ENCODE measurements at places on chromosomes 5 and 9.

- DNase-seq = no peak
These were observed 22.0 kb downstream of the CCNH start for GRCh38 chr5:87390576-87391199.

DNA sequence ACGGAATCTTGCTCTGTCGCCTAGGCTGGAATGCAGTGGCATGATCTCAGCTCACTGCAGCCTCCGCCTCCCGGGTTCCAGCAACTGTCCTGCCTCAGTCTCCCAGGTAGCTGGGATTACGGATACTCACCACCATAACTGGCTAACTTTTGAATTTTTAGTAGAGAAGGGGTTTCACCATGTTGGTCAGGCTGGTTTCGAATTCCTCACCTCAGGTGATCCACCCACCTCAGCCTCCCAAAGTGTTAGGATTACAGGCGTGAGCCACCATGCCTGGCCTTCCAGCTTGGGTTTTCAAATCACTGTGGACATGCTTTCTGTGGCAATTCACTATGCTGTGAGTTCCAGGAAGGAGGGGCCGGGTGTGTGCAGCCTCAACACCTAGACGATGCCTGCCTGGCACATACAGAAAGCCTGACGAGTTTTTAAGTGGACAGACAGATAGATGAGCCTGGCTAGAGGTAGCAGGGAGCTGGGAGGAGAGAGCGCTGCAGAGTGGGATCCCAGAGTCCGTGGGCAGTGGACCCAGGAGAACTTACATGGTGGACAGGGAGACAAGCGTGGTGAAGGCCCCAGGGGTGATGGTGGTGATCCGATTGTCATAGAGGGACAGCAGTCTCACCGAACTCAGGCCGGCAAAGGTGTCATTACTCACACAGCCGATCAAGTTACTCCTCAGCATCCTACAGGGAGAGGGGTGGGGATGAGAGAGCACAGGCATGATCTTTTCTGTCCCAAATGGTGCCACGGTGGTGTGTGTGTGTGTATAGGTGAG lies 173.4 kb upstream of the PANK3 start:
- DNase-seq = no peak

DNA sequence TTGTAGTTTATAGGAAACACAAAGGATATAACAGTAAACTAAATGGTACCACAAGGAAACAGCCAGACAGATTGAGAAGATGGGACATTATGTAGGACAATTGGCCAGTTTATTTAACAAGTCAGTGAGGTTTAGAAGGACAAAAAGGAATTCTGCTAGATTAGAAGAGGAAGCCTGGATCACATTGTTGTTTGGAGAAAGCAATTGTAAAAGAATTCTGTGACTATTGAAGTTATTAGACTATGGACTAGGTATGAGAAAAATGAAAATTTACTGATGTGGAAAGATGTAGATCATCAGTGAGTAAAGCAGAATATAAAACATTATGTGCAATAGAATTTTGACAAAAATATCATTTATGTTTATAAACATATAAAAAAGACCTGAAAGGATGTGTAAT lies 97.1 kb downstream of the CFAP95 start:
- DNase-seq = no peak

DNA sequence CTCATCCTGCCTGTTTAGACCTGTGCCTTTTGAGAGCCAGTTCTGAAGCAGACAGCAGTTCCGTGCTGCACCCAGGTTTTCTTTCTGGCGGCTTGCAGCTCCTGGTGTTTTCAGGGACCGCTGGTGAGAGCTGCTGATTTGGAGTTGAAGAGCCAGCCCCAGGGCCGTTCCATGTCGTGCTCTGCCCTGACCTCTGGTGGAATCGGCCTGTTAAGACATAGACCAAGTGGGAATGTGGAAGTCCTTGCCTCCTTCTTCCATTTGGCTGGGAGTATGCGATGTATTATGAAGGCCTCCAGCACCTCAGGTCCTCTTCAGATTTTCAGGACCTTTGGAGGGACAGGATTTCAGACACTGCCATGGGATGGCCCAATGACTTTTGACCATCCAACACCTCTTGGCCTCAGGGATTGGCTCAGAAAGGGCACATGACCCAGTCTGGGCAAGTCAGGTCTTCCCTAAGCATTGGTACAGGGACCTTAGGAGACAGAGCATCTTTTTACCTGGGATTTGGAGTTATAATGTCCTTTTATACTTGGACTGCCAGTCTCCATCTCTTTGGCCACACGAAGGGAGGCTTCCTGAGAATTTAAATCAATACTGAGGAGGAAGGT lies 136.1 kb upstream of the CLINT1 start:
- DNase-seq = peak; percentile 36

DNA sequence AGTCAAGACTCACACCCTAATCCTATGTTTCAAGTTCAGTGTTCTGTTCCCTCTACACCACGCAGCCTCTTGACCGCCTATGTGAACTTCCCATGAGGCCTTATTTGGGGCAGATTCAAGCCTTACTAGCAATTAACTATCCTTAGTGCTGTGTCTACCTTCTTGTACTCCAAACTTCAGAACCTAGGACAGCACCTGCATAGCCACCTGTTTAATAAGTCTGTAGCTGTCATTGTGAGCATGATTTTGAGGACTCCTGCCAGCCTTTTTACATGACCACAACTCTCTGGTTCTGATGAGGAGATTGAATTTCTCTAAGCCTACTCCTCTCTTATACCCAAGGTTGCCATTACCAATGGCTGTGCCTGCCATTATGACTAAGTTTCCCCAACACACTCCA lies 50.8 kb upstream of the PCSK1 start:
- DNase-seq = no peak

GRCh38 chr9:121567500-121568342 lies 68.1 kb upstream of the GGTA1 start:
- no peak for DNase-seq

- no peak for DNase-seq
These were observed 19.7 kb downstream of the ZSWIM6 start for GRCh38 chr5:61351733-61352132.

GRCh38 chr5:142900927-142901326 lies 130.8 kb downstream of the ARHGAP26 start:
- DNase-seq = no peak

- peak; percentile 61 for DNase-seq
These were observed 61.3 kb downstream of the ENC1 start for GRCh38 chr5:74579215-74579614.

- no peak for DNase-seq
These were observed 52.9 kb downstream of the CETN3 start for GRCh38 chr5:90356622-90357021.

- no peak for DNase-seq
These were observed 13.0 kb downstream of the CD74 start for GRCh38 chr5:150399524-150400211.

DNA sequence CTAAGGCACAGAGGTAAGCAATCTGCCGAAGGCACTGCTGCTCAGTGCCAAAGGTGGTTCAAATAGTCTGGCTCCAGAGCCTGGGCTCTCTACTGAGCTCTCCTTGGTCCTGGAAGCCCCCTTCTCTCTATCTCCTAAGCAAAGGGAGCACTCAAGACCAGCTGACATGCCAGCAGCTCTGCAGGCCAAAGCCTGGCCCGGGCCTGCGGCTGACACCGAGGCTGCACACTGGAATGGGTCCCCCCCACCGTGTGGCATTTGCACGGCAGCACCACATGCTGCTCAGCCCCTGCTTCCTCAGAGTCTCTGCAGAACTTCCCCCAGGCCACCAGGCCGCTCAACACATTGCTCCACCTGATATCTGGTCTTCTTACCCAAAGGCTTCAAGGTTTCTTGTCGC lies 57.8 kb upstream of the GOLPH3 start:
- DNase-seq = no peak

DNA sequence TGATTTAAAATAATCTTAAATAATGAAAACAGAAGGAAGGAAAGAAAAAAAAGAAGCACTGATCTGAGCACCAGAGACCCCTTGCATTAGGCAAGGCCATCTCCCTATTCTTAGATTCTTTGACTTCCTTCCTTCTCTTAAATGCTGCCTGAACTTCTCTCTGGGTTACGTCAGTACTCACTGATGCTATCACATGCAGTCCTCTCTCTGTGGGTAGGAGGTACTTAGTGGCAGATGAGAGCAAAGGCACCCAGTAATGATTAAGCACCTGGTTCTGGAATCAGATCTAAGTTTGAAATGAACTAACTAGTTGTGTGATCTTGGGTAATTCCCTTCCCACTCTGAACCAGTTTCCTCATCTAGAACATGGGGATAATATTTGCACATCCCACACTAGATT lies 110.3 kb upstream of the TBC1D2 start:
- no peak for DNase-seq

- DNase-seq = no peak
These were observed 158.7 kb downstream of the TMEM167A start for GRCh38 chr5:82918311-82919031.

- peak; percentile 12 for DNase-seq
These were observed 23.4 kb downstream of the MINAR2 start for GRCh38 chr5:129771058-129771838.

DNA sequence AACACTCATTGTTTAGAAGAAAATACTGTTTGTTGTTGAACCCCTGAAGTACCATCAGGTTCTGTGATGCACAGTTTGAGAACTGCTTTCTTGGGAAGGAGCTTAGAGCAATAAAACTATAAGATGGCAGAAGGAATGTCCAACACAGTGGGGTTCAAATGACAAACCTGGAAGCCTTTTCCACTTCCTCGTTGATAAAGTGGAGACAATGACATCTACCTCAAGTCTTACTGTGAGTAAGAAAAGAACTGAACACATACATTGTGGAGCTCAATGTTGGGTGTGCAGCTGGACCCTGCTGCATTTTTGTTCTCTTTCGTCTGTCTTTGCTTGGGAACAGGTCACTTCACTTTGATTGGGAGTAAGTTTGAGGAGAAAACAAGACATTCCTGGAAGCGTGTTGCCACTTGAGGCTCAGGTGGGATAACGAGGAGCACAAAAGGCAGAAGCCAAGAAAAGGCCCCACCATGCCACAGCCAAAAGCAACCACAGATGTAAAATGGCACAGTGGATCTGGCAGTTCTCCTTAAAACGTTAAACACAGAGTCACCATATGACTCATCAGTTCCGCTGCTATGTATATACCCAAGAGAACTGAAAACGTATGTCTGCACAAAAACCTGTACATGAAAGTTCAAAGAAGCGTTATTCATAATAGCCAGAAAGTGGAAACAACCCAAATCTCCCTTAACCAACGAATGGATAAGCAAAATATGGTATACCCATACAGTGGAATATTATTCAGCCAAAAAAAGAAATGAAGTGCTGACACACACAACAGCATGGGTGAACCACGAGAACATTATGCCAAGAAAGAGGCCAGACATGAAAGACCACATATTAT lies 42.9 kb upstream of the SUB1 start:
- no peak for DNase-seq

DNA sequence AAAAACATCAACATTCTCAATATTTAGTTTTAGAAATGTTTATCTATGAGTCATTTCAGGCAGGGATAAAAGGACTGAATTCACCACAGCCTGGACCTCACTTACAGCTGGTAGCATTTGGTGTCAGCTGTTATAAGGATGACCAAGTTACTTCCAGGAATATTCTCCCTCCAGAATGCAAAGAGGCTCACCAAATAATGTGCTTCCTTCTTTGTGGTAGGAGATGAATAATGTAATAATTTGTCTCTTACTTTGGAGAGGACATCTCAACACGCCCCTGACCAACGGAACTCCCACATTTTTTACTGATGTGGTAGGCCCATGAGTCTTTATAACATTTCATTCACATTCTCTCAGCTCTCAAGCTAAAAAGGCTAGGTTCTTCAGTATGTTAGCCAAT lies 825.9 kb upstream of the GRAMD2B start:
- no peak for DNase-seq

DNA sequence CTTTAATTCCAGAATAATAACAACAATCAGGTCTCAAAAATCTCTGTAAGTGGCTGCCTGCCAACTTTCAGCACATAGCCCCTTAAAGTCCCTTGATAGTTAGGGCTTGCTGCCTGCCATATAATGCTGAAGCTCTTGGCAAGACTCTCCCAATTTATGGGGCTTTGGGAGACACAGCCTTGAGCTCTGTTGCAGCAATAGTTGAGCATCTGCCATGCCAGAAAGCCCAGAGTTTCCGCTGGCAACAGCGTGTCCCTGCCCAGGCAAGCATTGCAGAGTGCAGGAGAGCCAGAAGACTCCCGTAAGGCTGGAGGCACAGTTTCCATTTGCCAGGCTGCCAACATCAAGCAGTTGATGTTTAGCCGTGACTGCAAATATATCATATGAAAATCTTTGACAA lies 678.5 kb upstream of the NUDT12 start:
- no peak for DNase-seq

- no peak for DNase-seq
These were observed 141.6 kb downstream of the NR3C1 start for GRCh38 chr5:143261748-143262392.

DNA sequence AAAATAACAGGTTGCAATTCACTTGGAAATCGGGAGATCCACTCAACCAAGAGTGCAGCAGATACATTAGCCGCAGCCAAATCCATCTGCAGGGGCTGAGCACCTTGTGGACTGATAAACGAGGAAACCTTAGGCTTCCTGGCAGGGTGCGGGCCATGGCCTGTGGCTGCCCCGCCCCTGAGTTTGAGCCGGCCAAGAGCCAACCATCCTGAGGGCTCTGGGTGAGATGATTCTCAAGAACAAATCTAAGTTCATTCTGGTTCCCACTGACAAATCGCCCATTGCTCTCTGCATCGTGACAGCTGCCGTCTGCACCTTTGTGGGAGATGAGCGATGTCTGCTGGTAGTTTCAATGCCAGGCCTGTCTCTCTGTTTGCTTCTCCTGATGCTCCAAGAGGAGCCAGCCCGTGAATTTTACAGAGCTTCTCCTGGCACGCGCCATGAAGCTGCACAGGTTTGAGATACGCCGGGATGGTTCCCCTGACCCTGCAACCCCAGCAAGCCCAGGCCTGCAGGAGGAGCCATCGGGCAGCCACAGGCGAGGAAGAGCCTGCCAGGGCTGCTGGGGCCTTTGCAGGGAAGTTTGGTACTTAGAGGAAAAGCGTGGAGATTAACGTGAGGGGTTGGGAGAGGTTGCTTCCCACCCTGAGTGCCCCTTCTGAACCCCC lies 154.0 kb downstream of the OLFM1 start:
- DNase-seq = no peak

- DNase-seq = no peak
These were observed 174.5 kb downstream of the XRCC4 start for GRCh38 chr5:83251849-83252248.

DNA sequence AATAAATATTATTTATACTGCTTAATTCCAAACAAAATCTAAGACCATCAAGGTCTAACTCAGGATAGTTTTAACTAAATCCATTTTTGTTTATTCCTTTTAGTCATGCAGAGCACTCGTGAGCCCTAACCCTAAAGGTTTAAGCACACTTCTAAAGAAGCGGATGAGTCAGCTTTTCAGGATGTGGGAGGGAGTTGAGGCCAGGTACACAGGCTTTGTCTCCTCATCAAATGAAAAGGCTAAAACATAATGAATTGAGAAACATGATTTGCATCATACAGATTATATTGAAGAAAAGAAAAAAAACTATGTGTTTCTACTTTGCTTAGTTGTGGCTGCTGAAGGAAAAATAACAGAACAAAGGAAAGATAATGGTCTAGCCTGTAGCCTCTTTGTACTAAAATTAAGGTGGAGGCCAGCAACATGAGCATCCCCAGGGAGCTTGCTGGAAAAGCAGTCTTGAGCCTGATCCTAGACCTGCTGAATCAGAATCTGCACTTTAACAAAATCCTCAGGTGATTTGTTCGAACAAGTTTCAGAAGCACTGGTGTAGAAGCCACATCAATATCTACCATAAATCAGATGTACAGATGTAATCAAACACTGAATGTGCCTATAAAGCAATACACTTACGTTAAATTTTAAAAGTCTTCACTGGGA lies 21.1 kb upstream of the ISCA1 start:
- DNase-seq = peak; percentile 44
